Left kidney (tissue), 8 donors: ENCODE measurements at places on chromosomes 12 and 14. TPM values are rescaled to one million over a fixed set of nuclear protein-coding genes. Genes with fewer than 3 reads are reported as not detected.

DNA sequence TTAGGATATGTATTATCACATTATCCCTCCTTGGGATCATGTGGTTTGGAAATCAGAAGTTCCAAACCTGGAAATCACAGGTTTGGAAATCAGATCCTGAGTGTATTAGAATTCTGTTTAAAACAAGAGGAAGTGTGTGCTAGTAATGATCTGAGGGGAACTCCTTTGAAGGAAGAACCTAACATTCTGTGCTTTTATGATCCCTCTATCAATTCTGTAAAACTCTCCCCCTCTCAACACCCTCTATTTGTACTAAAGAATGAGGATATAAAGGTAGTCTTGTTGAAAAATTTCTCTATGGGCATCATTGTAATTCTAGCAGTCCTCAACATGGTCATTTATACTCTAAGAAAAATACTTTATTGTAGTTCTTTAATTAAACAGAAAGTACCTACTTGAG is 97.4 kb downstream of the SRGAP1 start:
- no peak for DNase-seq

DNA sequence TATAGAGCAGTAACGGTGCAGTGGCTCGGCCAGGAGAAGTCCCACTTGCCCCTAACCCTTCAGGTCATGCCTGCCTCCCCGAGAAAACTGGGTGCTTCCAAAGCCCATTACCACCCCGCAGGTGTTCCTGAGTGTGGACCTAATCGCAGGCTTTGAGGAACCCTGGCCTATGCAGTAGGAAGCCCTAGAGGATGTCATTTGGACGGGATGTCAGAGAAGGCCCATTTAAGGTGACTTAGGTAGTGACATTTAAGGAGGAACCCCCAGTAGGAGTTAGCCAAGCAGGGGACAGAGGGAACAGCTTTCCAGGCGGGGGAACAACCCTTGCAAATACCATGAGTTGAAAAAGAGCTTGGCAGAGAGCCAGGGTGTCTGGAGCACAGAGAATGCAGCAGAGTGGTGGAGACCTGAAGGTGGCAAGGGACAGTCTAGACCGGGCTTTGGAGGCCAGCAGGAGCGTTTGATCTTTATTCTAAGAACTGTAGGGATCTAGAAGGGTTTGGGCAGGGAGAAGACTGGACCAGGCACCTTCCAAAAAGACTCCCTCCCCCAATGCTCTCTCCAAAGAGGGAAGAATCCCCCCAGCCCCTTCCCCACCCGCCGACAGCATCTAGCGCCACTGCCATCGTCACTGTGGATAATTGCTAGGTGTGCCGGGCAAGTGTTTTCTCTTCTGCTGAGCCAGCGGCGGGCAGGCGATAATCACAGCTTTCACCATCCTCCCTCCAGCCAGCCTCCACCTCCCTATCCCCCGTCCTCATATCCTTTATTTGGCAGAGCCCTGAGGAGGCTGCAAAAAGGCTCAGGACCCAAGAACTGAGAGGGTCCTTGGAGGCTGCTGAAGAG is 33.3 kb upstream of the BEGAIN start:
- no peak for DNase-seq

GRCh38 chr12:49783917-49784676 is 42.7 kb downstream of the TMBIM6 start:
- peak; percentile 53 for DNase-seq

DNA sequence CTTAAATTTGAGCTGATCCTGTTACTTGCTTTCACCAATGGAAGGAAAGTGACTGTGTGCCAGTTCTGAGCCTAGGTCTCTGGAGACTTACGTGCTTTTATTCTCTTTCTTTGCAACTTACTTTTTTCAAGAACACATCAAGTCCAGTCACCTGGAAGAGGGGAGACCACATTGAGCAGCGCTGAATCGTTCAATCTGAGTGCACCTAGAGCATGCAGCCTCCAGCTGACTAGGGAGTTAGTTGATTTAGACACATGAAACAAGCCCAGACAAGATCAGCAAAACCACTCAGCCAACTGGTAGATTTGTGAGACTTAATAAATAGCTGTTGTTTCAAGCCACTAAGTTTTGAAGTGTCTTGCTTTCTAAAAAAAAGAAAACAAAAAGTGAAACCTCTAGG is 1014.8 kb upstream of the FBXO33 start:
- DNase-seq: peak; percentile 27

The ITGB7 gene
- polyA plus RNA-seq: 1.8 TPM

The ANKS1B gene
- 4.8 TPM for polyA plus RNA-seq

DNA sequence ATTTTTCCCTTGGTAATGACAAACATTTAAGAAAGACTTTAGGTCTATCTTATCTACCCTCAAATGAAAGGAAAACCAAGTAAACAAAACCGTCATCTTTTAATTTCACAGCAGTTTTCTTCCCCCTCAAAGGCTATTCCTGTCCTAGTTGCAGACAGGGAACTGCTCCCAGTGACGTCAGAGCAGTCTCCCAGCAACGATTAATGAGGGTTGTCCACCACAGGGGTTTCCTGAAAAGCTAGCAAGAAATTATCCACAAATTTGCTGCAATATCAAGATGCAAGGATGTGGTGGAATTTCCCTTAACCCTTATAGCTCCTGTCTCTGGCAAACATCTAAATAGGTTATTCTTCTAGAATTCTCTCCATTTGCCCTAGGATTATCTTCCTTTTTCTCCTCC is 89.1 kb upstream of the STAC3 start:
- peak; percentile 63 for DNase-seq
